Fibroblast of upper back skin (primary cell): ENCODE measurements at places on chromosomes 5 and 9.
A peak's percentile ranks its signal among the peaks of the same experiment; 100 is the strongest.

DNA sequence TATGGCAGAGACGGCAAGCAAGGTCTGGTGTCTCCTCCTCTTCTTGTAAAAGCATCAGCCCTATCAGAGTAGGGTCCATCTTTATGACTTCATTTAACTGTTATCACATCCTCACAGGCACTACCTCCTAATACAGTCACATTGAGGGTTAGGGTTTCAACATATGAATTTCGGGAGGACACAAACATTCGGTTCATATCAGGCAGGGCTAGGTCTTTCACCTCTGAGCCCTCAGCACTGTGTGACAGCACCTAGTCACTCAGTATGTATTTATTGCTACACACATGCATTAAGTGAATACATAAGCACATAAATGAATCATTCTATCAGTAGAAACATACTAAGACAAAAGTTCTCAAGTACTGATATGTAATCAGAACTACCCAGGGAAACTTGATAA, 9.4 kb upstream of the BTF3 start:
- DNase-seq, result no peak

- DNase-seq, result no peak
Measured at GRCh38 chr9:27272103-27272502, 24.8 kb downstream of the EQTN start.

DNA sequence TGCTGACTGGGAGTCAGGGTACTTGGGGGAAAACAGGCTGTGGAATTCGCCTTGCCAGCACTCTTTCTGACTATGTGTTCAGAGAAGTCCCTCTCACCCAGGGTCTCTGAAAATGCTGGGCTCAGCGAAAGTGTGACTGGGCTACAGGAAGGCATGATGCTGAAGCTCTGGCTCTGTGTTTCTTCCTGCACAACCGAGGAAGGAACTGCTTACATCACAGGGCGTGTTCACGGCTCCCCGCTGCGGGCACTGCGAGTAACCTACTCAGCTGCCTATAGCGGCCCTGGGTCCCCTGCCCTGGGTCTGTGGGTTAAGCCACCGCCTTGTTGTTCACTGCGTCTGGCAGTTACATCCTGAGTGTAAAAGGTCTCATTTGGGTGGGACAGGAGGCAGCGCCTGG, 222.4 kb upstream of the IRX4 start:
- DNase-seq, result no peak

GRCh38 chr5:89097103-89097502, 214.1 kb upstream of the MEF2C start:
- DNase-seq, result no peak

- DNase-seq, result no peak
Measured at GRCh38 chr5:156191547-156191946, 135.4 kb upstream of the SGCD start.

- DNase-seq, result no peak
Measured at GRCh38 chr9:107600060-107600573, 110.5 kb upstream of the KLF4 start.

- DNase-seq, result no peak
Measured at GRCh38 chr5:74580729-74581109, 59.8 kb downstream of the ENC1 start.

DNA sequence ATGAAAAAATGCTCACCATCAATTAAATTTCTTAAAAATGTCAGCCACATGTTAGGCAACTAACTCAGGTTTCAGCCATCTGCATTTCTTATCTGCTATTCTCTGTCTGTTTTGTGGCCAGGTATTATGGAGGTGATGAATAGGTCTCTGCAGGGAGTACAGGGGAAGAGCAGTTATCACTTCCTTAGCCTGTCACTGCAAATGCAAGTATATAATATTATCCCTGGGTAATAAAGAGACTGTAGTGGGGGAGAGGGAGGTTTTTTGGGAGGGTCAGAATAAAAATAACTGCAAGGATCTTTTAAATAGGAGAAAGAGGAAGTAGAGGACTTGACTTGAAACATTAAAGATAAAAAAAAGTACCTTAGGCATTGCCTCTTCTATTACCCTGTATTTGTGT, 49.6 kb upstream of the PTGER4 start:
- no peak for DNase-seq

GRCh38 chr5:136906545-136906944, 541.2 kb upstream of the TRPC7 start:
- DNase-seq, result no peak

DNA sequence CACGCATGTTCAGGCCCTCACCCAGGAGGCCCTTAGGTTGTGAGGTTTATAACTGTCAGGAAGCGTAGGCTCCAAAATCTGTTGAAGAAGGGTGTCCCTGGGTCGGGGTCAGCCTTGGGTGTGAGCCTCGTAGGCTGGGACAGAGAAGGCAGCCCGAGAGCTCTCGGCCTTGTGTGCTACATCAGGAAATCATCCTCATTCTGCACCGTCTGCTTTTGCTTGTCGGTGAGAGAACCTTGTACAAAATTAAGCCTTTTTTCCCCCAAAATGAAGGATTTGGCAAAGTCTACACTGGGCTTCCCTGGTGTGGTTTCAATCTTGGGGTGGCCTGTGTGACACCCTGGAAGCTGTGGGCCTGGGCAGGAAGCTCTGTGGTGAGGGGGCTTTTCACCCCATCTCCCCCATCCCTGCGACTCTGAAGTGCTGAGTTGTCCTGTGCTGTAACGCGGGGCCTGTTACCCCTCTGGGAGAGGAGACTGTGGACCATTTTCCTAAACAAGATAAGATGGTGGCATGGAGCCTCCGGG, 55.3 kb downstream of the AHRR start:
- no peak for DNase-seq

GRCh38 chr5:34491251-34491620, 164.9 kb upstream of the RAI14 start:
- DNase-seq, result peak; percentile 65

GRCh38 chr5:144771802-144772201, 601.1 kb downstream of the KCTD16 start:
- DNase-seq, result no peak

DNA sequence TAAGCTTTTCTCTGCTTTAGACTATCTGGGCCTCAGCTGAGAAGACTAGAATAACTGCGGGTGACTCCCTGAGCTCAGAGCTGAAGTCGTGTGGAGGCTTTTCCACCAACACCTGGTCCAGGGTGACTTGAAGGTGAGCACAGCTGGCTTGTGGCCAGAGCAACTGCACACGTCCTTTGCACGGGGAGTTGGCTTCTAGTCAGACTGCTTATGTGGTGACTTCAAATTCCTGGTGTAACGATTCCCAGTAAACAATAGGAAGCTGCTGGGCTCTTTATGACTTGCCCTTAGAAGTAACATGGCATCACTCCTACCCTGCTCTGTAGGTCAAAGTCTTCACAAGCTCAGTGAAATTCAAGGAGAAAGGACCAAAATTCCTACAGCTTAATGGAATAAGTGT, 800.6 kb upstream of the CDH6 start:
- no peak for DNase-seq

DNA sequence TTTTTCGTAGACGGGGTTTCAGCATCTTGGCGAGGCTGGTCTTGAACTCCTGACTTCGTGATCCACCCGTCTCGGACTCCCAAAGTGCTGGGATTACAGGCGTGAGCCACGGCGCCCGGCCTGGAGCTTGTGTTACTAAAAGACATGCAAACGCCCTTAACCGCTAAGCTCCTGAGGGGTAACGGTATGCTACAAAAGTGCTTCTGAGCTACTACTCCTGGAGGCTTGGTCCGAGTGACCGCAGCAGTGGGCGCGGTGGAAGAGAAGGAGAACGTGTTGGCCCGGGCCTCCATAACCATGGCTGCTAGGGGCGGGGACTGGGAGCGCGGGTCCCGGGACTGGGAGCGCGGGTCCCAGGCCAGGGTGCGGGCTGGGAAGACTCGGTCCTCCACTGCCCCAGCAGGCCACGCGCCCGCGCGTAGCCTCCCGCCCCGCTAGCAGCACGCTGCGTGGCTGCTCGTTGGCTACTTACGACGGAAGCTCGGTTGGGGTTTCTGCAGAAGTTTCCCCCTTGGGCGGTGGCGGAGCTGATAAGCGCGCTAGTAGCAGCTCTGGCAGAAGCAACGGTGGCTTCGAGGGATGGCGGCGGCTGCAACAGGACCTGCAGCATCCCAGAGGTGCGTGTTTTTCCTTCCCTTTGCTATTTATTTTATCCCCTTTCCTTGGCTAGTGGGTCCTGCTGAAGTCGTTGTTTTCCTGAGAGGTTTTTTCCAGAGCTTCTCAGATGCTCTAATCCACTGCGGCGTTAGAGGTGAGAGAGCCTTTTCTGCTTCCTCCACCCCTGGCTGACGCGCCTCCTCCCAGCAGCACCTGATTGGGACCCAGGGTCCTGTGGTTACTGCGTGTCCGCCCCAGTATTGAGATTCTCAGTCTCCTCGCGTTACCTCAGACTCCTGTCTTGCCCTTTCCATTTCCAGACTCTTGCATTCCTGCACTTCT, 69.2 kb upstream of the CCDC180 start:
- peak; percentile 78 for DNase-seq

DNA sequence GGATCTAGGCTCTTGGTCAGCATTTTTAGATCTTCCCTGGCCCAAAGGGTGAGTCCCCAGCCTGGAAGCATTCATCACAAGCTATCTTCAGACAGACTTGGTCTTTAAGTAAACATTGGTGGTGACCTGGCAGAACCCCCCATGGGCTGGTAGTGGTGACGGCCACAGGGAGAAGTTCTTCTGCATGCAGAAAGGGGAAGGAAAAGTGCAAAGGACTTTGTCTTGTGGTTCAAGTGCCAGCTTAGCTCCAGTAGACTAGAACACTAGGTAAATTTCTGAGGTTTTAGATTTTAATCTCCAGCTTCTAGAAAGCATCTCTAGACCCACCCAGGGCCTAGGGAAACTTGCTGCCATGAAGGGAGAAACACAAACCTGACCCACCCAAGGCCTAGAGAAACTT, 584.0 kb downstream of the CHSY3 start:
- no peak for DNase-seq

DNA sequence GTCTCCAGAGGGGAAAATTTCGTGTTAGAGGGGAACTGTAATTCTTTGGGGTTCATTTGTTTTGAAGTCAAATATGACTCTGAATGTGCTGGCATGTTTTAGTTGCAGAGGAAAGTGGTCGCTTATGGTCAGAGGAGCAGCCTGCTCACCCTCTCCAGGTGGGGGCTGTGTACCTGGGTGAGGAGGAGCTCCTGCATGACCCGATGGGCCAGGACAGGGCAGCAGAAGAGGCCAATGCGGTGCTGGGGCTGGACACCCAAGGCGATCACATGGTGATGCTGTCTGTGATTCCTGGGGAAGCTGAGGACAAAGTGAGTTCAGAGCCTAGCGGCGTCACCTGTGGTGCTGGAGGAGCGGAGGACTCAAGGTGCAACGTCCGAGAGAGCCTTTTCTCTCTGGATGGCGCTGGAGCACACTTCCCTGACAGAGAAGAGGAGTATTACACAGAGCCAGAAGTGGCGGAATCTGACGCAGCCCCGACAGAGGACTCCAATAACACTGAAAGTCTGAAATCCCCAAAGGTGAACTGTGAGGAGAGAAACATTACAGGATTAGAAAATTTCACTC, 13.5 kb downstream of the TXNDC15 start:
- no peak for DNase-seq

GRCh38 chr9:75866273-75866871, 24.1 kb upstream of the PCSK5 start:
- DNase-seq, result peak; percentile 57

DNA sequence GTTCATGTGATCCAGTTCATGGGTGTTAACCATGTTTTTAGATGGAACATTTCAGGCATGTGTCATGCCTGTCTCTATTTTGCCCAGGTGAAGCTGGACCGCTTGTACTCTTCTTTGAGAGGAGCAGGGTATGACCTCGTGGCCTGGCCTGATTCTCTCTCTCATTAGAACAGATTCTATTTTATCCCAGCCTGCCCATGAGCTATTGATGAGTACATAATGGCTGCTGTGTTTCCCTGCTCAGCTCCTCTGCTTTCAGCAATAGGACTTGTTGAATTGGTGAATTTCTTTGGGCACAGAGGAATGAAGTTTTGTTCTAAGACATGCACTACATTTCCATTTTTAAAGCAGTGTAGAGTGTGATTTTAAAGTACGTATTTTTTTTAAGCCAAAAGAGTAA, 86.2 kb downstream of the HACD4 start:
- DNase-seq, result no peak

DNA sequence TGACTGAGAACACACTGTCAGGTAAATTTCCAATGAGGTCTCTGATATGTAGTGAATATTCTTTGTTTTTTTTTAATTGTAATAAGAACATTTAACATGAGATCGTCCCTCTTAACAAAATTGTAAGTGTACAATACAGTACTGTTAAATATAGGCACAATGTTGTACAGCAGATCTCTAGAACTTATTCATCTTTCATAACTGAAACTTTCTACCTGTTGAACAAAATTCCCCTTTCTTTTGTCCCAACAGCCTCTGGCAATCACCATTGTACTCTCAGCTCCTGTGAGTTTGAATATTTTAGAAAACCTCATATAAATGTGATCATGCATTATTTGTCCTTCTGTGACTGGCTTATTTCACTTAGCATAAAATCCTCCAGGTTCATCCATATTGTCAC, 10.6 kb upstream of the PRLR start:
- DNase-seq, result no peak

DNA sequence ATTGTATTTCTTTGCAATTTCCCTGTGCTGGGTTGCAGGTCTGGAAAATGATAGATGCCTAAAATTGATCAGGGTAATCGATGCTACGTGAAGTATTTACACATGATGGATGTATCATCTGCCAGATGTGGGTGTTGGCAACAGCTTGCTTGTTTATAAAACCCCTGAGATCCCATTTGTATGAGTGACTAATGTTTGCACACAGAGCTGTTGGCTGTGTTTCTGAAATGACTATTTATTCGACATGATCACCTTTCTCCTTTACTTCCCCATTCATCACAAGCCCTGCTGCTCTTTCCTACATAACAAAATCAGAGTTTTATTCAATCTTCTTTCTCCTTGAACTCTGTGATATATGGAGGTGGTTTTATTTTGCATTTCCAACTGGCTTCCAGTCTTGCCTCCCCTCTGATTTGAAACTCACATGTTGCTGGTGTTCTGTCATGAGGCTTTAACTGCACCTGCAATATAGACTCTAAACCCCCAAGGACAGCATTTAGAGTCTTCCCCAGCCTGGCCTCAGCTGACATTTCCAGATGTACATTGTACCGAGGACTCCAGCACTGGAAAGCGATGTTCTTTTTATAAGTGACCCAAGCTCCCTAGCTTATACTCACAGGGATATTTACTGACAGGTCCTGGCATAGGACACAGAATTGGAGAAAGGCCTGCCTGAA, 50.7 kb upstream of the SHB start:
- no peak for DNase-seq

DNA sequence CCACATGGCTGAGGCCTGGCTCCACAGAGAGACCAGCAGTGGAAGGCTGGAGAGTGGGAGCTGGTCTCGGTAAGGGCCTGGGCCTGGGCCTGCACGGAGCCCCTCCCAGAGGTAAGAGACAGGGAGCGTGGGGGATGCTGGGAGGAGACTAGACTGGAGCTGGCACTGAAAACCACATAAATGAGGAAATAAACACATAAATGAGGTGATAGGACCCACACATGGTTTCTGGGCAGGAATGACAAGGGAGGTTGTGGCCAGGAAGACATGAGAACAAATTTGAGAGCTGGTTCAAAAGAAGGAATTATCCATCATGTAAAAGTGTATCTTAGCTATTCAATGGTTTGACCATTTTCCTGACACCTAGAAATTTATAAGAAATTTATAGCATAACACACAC, 451.7 kb upstream of the DAP start:
- DNase-seq, result no peak

GRCh38 chr5:90398726-90399125, 10.8 kb downstream of the CETN3 start:
- no peak for DNase-seq
